ENCODE measurements at places on chromosomes 12 and 14.

GRCh38 chr14:33782923-33783322 lies 168.0 kb downstream of the EGLN3 start:
- no peak for DNase-seq

GRCh38 chr12:2997989-2998670 lies 38.9 kb downstream of the TEAD4 start:
- no peak for DNase-seq

- no peak for DNase-seq
Measured at GRCh38 chr12:96233168-96233567, 39.0 kb downstream of the ELK3 start.

- no peak for DNase-seq
Measured at GRCh38 chr12:131436922-131437705, 273.8 kb upstream of the SFSWAP start.

DNA sequence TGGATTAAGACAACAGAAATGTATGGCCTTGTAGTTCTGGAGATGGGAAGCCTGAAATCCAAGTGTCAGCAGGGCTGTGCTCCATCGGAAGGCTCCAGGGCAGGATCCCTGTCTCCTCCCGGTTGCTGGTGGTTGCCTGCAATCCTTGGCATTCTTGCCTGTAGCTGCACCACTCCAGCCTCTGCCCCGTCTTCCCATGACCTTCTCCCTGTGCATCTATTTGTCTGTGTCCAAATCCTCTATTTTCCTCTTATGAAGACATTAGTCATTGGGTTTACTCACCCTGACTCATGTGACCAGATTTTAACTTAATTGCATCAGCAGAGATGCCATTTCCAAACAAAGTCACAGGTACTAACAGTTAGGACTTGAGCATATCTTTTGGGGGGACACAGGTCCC lies 15.1 kb downstream of the TUNAR start:
- peak; percentile 88 for DNase-seq

GRCh38 chr12:30191696-30192455 lies 408.1 kb upstream of the TMTC1 start:
- DNase-seq, result no peak

- peak; percentile 65 for DNase-seq
Measured at GRCh38 chr14:22836301-22837113, at the start of gene MMP14. TSS of gene MMP14 (plus strand) at chr14:22836585. CDS start at chr14:22836818, 233 bp downstream.

DNA sequence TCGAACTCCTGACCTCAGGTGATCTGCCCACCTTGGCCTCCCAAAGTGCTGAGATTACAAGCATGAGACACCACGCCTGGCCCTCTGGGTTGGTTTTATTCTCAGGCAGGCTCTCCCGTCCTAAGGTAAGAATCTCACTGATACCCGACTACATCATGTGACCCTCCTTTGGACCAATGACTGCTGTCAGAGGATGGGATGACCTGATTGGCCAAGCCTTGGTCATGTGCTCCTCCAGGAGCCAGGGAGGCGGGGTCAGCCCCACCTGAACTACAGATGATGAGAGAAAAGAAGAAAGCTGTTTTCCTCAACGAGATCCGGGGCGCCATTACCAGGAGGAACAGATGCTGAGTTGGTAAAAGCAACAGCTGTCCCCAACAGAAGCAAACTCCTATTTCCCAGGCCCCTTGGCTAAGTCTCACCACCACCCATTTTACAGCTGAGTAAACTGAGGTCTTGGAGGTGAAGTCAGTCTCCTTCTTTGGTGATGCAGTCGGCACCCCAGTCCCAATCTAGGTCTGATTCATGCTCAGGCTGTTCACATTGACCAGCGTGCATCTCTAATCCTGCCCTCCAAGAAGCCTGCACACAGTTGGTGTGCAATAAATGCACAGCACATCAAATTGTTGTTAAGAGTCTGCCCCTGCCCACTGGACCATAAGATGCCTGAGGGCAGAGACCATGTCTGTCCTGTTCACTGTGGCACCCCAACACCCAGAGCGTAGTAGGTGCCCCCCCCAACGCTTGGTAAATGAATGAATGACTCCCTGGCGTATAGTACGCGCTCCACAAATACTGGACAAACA lies 118.8 kb downstream of the SCARB1 start:
- DNase-seq, result peak; percentile 33

GRCh38 chr12:81530352-81530751 lies 228.8 kb downstream of the PPFIA2 start:
- DNase-seq, result no peak

- DNase-seq, result no peak
Measured at GRCh38 chr14:96239711-96240141, 16.3 kb upstream of the BDKRB1 start.

DNA sequence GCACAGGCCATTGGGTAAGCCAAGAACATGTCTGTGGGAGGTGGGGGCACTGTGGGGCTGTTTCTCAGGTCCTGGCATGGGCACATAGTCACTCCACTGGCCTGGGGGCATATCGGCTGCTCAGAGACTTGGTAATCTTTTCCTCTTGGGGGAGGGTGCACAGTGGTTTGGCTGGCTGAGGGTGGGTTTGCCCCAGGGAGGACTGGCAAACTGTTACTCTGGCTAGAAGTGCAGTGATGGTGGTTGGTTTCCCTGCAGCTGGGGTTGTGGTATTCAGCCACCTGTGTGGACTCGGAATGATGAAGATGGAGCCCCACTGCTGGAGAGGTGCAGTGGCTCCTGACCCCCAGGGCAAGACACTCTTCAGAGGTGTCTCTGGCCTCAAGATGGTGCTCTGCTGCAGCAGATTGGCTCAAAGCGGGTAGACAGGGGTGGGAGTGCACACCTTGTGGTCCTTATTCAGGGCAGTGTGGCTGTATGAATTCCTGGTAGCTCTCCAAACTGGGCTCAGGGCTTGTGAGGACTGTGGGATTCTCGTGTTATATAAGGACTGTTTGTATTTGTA lies 74.1 kb upstream of the DDHD1 start:
- no peak for DNase-seq

DNA sequence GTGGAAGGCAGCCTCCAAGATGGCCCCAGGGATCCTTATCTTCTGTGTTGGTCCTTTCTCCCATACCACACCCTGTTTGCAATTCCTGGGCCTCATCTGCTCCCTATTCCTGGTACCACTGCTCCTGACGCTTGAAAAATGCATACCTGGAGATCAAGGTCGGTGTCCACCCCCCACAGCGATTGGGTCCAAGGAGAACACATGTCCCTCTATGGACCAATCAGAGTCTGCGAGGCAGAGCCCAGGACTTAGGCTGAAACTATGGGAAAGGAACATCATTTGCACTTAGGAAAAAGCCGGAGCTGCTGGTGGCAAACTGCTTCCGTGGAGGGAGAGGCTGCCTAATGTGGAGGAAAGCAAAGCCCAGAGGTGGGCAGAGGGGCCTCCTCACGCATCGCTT lies 33.3 kb upstream of the ITPK1 start:
- no peak for DNase-seq

- DNase-seq, result no peak
Measured at GRCh38 chr14:24285351-24285750, 14.0 kb upstream of the RABGGTA start.

GRCh38 chr14:96585672-96586013 lies 83.5 kb downstream of the PAPOLA start:
- DNase-seq, result no peak

GRCh38 chr12:65822732-65823512 lies 1.4 kb upstream of the HMGA2 start:
- peak; percentile 94 for DNase-seq

GRCh38 chr12:4044736-4045730 lies 171.8 kb upstream of the PARP11 start:
- DNase-seq, result no peak

DNA sequence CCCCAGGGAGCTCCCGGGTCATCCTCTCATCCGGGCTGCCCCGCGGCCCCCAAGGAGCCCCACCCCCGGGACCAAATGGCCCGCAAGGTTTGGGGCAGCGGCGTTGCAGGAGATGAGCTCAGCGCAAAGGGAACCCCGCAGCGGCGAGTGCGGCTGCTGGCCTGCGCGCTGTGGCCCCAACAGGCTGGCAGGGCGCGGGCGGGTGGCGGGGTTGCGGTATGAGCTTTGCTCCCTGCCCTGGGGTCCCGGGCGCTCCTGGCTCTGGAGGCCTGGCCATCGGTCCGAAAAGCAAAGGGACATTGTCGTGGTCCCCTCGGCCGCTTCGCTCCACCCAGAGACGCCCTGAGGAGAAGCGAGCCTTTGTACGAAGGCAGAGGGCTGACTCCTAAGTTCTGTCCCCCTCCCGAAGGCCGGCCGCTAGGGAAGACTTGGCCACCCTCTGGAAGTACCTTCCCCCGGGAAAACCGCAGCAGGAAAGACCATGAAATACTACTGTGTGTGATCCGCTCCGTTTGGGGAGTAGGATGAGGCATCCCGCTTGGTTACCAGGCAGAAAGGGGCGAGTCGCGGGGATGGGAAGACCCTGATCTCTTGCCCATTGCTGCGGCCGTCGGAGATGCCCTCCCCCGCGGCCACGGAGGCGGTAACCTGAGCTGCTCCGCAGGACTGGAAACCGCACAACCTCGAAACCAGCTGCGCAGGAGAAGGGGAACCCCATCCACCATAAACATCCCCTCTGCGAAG lies 620 bp upstream of the NID2 start:
- no peak for DNase-seq

DNA sequence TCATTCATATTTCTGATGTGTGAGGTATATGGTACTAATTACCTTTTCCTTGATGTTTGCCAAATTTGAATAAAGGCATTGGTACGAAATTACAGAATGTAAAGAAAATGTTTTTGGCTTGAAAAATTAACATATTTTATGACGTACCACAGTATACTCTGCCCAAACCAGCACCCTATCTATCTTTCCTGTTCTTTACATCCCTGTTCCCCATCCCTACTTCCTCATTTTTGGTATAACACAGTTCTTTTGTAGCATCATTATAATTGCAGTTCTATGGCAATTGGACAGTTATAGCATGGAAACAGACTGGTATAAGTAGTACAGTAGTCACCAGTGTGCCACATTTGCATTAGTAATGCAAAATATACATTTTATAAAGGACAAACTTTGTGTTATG lies 7.0 kb upstream of the CCT2 start:
- no peak for DNase-seq

DNA sequence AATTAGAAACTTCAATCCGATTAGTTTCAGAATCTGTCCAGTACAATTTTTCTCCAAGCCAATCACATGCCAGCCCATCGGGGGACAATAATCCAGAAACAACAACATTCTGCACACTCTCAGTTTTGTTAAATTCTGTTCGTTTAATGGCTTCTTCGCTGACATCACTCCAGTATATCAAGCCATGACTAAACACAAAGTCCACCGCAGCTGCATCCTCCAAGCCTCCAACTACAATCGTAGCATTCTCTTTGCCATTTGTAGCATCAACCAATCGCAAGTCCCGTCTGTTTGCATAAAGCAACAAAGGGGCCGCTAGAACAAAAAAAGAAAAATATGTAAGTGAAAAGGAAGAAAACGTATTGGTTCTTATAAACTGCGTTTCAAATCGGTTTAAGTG lies 22.5 kb downstream of the LRP6 start:
- DNase-seq, result no peak

- no peak for DNase-seq
Measured at GRCh38 chr12:51974646-51975045, 23.1 kb downstream of the ACVR1B start.

DNA sequence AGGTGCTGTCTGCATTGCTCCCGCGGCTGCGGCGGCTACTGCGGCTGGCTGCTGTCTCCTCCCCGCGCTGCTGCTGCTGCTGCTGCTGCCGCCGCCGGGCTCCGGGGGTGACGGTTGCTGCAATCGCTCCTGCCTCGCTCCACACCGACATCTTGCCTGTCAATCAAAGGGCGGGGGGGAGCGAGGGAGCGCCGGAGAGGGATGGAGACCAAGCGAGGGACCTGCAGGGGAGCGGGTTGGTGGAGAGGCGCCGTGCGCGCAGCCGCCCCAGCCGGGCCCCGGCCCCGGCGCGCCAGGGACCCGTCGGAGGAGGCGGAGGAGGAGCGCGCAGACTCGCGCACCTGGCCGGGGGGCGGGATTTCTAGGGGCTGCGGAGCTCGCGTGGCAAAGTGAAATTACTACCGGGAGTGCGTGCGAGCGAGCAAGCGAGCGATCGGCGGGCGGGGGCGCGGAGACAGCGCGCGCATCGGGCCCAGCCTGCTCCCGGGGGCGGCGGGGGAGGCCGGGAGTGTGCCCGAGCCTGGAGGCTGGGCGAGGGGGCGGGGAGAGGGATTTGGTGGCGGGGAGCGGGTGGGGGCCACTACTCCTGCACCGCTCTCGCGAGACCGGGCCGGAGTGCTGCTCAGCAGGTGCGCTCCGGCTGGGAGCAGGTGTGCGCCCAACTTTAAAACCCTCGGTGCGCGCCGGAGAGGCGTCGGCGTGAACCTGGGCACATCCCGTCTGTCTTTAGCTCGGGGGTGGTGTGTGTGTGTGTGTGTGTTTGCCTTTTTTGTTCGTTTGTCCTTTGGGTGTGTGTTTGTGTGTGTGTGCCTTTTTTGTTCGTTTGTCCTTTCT lies at the start of gene KSR2:
Gene KSR2 (minus strand): TSS at position 165 of the 834 bp plus-strand sequence. CDS start 735 bp downstream, outside the sequence.
- peak; percentile 26 for DNase-seq

DNA sequence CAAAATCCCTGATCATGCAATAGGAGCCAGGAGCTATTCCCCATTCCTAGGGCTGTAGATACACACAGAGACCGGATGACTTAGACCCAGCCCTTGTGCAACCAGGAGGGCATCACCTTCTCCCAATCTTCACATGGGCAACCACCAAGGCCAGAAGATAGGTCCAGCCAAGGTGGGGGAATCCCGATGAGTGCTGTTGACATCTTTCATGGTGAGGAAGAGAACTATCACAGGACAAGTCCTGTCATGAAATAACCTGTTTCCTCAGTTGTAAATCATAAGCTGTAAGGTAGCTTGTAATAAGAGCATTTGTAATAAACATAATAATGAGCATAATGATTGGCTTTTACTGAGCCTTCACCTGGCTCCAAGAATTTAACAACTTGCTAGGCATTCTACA lies 89.5 kb downstream of the GCH1 start:
- no peak for DNase-seq

DNA sequence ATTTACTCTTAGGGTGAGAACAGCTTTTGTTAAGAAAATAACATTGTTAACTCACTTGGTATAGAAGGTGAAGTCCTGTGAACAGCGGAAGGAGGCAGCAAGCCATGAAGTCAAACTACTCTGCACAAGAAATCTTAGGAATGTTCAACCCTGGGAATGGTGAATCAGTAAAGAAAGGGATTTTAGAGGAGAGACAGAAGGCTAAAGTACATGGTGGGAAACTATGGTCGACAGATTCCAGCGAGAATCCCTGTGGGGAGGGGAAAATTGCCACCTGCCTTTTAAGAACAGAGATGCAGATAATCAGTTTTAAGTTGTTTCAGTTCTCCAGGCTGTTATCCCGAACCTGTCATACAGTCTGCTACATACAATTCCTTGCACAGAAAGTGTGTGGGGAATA lies 63.2 kb upstream of the PTPRR start:
- DNase-seq, result no peak

- no peak for DNase-seq
Measured at GRCh38 chr14:96083667-96084320, 44.6 kb downstream of the C14orf132 start.

All from RKO (cell line).